ENCODE measurements at places on chromosomes 12 and 14. TPM values are rescaled to one million over a fixed set of nuclear protein-coding genes. Genes with fewer than 3 reads are reported as not detected.
A peak's percentile ranks its signal among the peaks of the same experiment; 100 is the strongest.

Gene TMEM253
- total RNA-seq, result 0.43 TPM

Gene RIMBP2
- total RNA-seq, result 0.72 TPM

Gene SMCO2
- total RNA-seq, result not detected

Gene PPP1R1A
- total RNA-seq, result 11.1 TPM

Gene MAP1LC3B2
- not detected for total RNA-seq

Gene METTL17
- 118 TPM for total RNA-seq

Gene WSCD2
- not detected for total RNA-seq

Gene PRICKLE1
- 22.2 TPM for total RNA-seq

DNA sequence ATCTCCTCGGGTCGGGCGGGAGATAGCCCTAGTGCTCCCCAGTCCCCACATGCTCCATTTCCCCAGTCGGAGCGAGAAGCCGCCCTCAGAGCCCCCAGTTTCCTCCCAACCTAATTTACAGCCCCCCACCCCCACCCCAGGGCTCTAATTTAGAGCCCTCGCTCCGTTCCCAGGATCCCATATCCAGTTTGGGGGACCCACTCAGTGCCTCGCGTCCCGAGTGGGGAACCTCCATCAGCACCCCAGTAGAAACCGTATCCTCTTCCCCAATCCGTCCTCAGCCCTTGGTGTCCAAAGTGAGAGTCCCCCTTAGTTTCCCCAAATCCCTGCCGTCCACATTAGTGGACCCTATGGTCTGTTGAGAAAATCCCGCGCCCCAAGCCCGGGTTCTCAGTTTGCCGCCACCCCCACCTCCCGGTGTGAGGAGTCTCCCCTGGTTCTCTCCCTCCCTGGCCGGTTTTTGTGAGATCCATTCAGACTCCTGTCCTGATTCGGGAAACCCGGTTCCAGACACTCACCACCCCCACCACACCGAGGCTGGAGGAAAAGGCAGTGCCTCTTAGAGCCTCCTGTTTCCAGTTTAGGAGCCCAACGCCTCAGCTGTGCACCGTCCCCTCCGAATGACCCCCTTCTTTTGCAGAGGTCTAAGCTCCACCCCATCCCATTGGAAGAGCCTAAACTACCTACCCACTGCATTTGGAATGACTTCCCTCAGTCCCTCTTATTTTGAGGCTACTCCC is 809 bp upstream of the MSI1 start:
- DNase-seq, result no peak

DNA sequence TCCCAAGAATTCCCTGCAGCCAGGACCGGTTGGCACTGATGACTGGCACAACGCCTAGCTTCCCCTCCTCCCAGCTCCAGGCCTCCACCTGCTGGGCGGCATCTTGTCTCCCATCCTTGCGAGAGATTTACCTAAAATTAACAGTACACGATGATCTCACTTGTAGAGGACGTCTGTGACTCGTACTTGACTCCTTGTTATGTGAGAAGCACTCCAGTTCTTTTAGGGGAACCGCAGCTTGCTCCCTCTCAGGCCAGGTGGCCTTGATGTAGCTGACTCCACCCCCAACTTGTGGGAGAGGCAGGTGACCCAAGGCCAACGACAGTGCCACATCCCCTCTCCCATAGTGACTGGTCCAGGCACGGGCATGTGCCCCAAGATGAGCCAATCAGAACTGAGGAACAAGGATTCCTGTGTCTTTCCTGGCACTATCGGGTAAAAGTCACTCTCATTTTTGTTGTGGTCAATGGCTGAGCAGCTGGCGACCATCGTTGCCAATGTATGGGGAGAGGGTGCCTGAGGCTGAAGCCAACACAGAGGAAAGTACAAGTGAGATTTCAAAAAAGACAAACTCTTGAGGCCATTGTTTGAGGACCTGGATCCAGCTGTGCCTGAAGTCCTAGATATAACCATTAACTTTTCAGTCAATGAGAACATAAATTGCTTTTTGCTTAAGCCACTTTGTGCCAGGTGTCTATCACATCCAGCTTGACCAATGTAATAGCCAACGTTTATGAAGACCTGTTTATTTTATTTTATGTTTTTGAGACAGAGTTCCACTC is 208.7 kb downstream of the RBM19 start:
- no peak for DNase-seq

- DNase-seq, result peak; percentile 56
Measured at GRCh38 chr14:49550286-49551184, 35.6 kb downstream of the RPS29 start.

DNA sequence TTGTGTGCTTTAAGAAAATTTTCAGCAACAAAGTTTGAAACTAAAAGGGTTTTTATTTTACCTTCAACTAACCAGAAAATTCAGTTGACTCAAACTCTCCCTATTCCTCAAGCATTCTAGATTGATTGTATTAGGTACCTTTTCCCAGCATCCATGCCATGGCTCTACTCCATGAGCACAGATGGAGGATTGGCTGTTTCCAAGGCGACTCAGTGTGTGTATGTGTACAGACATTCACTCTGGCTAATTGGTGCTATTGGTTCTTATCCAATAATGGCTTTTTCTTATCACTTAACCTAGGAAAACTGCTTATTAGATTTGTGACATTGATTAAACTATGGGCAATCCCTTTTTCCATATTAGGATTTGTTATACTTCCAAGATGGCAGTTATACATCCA is 202.6 kb downstream of the ANO6 start:
- no peak for DNase-seq

DNA sequence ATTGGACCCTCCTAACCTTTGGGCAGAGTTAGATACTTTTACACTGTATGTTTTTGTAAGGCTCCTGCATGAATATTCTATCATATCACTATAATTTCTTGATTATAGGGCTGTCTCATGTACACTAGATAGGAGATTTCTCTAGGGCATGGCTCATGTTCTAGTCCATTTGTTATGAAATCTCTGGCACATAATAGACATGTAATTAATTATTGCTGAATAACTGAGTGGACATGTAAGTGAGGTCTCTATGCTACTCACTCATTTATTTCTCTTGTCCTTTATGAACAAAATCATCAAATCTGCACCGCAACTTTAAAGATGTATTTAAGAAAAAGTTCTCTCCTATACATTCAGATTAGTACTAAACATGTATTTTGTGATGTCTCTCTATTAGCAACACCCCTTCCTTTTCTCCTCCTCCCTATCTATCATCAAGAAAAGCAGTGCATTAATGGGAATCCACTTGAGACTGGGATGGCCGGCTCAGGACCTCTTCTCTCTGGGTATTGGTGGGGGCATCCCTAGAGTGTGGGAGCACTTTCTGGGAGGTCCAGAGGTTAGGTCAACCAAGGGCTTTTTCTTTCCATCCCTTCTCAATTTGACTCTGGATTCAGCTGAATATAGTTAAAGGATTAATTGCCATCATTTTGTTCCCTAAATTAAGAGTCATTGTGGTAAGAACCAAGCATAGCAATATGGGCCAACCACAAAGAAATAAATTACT is 168.0 kb upstream of the HMGA2 start:
- no peak for DNase-seq

GRCh38 chr12:57397441-57397840 is 33.4 kb downstream of the R3HDM2 start:
- no peak for DNase-seq

GRCh38 chr12:82414926-82415325 is 56.6 kb downstream of the METTL25 start:
- DNase-seq, result peak; percentile 32

DNA sequence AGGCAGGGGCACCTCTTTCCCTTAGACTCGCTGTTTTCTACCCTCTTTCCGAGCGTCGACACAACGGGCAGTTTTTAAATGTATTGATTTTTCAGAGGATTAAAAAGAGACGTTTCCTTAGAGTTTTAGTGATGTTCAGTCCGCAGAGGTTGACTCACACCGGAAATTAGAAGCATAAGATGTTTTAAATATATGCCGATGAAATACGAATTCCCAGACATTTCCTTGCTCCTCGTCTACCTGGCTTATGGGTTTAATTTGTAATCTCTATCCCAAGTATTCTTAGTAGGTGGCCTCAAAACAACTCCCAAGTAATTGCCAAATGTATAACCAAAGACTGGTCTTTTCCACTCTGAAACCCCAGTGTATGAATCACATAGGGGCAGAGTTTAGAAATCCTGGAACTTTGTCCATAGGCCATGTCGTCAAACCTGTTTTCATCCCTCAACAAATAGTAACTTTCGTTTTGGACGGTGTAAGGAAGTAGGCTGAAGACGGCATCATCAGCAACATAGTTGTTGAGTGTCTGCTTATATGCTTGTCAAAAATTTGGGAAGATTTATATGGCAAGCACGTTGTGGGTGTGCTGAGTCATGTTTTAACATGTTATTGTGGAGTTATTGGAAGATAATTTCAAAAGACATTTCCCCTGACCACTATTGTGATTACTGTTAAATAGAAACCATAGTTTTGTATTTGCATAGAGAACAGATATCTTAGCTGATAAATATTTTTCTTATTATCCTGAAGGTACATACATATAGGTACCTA is 824 bp downstream of the TBK1 start:
- peak; percentile 63 for DNase-seq

DNA sequence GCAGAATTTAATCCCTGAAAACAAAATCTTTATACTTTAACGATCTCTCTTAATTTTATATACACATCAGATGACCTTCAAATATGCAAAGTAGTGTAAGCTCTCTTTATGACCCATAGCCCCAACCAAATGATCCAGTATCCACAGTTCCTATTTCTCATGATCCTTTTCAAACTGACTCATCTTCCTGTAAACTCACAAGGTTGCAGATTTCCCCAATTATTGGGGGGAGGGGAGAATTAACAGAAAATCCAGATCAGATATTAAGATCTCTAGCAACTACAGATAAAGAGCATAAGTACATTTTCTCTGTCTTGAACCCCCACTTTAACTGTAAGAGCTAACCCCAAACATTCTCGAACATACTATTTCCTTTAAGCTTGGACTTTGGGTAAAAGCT is 12.5 kb downstream of the GNS start:
- DNase-seq, result no peak

- DNase-seq, result no peak
Measured at GRCh38 chr12:110993434-110993833, 73.1 kb upstream of the MYL2 start.

DNA sequence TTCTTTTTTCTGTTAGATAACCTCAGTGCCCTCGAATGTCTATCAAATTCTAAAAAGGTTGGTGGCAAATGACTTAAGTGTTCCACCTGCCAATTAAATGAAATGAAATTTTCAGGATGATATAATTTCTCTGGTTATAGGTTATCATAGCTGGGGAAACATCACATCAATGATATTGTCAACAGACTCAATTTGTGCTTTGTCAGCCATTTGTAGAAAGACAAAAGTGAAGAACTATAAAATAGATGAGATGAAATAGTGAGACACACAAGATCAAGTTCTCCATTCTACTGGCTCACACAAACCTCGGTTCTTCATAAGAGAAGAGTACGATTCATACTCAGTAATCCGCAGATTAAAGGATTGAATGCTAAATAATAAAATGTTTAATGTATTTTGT is 1443.2 kb upstream of the FLRT2 start:
- DNase-seq, result no peak

GRCh38 chr12:96982671-96983070 is 75.6 kb downstream of the NEDD1 start:
- DNase-seq, result no peak

DNA sequence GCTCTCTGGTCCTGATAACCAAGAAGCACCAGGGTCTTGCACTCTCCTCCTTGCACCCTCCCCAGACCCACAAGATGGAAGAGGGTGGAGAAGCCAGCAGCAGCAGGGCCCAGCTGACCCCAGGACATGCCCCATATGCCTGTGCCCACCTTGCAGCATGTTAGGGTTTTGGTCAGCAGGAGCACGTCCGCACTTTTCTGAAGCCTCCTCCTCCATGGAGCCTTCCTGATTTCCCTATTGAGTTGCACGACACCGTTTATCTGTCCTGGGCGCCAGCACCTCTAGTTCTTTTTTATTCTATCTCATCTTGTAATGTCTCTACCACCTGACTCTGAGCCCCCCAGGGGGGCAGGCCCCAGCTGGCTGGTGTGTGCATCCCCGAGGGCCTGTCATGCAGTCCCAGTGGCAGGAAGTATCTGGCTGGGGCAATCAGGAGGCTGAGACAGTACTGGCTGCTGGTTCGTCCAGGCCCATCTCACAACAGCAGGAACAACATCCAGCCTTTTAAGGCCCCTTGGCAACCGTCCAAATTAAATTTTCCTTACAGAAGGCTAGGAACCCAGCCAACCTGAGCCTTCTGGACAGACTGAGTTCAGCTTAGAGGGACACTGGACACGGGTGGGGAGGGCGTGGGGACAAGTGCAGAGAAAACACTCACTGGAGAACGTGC is 39.6 kb downstream of the CCDC85C start:
- DNase-seq, result no peak

- DNase-seq, result peak; percentile 50
Measured at GRCh38 chr12:82554529-82554928, 132.2 kb upstream of the TMTC2 start.

GRCh38 chr14:40347675-40348074 is 915.4 kb upstream of the FBXO33 start:
- no peak for DNase-seq

DNA sequence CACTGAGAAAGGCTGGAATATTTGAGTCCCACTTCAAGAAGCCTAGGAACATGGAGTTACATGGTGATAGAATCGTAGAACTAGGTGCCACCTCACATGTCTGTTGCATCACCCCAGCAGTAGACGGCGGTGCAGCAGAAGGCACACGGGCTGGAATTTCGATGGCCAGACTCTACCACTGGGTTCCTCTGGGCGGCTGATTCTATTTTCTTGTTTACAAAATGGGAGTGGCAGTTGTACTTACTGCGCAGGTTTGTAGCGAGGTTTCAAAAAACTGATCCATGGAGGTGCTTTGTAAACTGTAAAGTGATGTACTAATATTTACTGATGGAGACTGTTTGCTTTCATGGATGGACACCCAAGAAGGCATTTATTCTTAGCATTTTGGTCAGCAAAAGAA is 45.7 kb downstream of the WDR20 start:
- no peak for DNase-seq

- no peak for DNase-seq
Measured at GRCh38 chr12:101608301-101609133, 13.7 kb downstream of the MYBPC1 start.

DNA sequence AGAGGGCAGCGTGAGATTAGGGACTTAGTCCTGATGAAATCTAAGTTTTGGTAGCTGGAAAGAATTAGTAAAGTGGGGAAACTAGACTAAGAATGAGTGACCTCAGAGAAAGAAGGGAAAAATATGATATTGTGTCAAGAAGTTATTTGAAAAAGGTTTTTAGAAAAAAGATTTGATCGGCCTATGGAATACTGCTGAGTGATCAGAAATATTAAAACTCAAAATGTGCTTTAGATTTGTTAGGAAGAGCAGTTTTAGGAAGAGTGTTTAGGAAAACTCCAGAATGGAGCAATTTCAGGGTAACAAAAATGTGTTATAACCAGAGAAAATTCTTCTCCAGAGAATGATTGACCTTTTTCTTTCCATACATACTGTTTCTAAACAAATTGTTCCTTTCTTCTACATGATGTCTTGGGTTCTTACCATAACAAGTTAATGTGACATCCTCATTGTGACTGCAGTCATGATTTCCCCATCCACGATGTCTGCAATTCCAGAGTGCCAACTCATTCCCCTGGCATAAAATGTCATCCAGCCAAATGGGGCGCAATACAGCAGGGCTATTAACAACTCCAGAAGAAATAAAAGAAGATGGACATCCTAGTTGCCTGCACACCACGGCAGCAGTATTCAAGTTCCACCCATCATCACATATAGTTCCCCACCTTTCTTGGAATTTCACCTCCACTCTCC is 11.8 kb downstream of the CD163L1 start:
- DNase-seq, result no peak

Measured in epithelial cell of proximal tubule (primary cell).